ENCODE measurements at places on chromosomes 7 and 10.

GRCh38 chr10:45997557-45997956 is 25.3 kb downstream of the TIMM23 start:
- DNase-seq, result no peak

- no peak for DNase-seq
These were observed 223.7 kb upstream of the MKLN1 start for GRCh38 chr7:131103997-131104396.

GRCh38 chr10:84292502-84292901 is 35.9 kb upstream of the CCSER2 start:
- no peak for DNase-seq

DNA sequence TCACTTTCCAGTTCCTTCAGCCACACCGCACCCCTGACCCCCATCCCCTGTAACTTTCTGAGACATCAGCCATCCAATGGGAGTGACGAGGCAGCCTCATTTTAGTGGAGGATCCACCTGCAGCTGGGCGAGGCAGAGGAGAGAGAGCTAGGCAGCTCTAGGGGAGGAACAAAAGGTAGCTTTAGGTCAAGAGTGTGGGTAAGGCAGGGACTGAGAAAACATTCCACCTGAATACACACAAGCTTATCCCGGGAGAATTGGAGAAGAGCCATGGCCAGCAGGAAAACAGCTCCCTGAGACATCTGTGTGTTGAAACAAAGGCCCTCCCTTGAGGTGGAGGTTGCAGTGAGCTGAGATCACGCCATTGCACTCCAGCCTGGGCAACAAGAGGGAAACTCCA is 6.7 kb upstream of the KLRG2 start:
- DNase-seq, result no peak

- DNase-seq, result no peak
These were observed 11.1 kb upstream of the SDK1 start for GRCh38 chr7:3289996-3290395.

- DNase-seq, result no peak
These were observed 171.8 kb downstream of the MLLT10 start for GRCh38 chr10:21705828-21706176.

- DNase-seq, result no peak
These were observed 37.2 kb downstream of the PIK3AP1 start for GRCh38 chr10:96683065-96683464.

- DNase-seq, result no peak
These were observed 43.6 kb upstream of the ZNF32 start for GRCh38 chr10:43692051-43692825.

- no peak for DNase-seq
These were observed 254.8 kb downstream of the PHF14 start for GRCh38 chr7:11228515-11228914.

- DNase-seq, result no peak
These were observed 6.7 kb downstream of the DDC start for GRCh38 chr7:50558294-50559053.

GRCh38 chr10:124138883-124139348 is 45.5 kb upstream of the CHST15 start:
- DNase-seq, result no peak

DNA sequence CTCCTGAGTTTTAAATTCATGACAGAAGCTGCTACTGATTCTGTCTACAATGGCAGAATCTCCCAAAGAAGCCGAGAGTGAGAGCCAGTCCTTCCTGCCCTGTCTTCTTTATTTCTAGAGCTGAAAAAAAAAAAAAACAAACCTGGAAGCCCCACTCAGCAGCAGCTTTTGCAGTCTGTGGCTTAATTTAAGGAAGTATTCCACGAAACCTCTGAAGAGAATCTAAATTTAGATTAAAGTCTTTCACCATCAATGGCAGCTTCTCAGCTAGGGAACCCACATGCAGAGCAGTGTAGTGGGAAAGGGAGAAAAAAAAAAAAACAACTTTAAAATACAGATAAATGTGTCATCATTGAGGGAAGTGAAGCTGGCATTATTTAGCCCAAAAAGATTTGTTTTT is 23.4 kb downstream of the SMURF1 start:
- no peak for DNase-seq

DNA sequence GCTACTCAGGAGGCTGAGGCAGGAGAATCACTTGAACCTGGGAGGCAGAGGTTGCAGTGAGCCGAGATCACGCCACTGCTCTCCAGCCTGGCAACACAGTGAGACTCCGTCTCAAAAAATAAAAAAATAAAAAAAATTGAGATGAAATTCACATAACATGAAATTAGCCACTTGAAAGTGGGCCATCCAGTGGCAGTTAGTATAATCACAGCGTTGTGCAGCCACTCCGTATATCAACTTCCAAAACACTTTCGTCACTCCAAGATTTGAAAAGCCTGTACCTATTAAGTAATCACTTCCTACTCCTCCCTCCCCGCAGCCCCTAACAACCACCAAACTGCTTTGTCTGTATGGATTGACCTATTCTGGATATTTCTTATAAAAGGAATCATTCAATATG is 20.7 kb upstream of the CACUL1 start:
- no peak for DNase-seq

GRCh38 chr7:137626469-137627067 is 220.2 kb downstream of the DGKI start:
- DNase-seq, result no peak

DNA sequence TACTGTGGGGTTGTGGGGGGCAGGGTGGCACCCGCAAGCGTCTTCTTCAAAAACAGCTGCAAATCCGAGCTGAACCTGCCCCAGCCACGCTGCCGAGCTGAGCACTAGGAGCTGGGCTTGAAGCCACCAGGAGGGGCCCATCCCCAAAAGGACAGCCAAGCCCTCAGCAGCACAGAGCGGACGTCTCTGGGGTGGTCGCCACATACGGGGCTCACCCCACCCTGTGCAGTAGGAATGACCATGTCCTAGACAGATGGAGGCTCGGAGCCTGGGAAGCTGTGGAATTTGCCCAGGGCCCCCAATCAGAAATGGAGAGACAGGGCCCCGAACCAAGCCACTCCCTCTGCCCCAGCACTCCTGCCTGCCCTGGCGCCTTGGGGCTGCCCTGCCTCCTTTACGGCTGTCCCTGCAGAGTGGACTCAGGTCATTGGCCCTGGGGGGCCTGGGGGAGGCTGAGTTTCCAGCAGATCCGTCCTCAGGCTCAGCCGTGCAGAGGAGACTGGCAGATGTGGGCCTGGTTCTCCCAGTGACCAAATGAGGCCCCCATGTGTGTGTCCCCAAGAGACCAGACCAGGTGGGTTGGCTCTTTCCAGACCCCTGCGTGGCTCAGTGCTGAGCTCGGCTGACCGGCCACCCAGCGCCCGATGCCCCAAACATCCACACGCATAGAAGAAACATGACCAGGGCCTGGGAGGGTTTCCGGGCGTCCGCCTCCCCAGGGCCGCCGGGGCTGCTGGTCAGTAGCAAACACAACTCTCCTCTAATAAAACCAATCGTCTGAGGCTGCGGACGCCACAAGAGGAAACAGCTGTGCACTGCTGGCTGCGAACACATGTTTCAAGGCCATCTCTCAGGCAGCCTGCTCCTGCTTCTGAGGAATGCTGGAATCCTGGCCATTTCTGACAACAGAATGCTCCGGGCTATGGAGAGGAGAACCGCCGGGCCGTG is 54.9 kb downstream of the PDGFA start:
- DNase-seq, result no peak

- no peak for DNase-seq
These were observed 1.2 kb downstream of the ANTXRL start for GRCh38 chr10:46287846-46288477.

GRCh38 chr10:8312781-8313180 is 258.3 kb downstream of the GATA3 start:
- DNase-seq, result no peak

DNA sequence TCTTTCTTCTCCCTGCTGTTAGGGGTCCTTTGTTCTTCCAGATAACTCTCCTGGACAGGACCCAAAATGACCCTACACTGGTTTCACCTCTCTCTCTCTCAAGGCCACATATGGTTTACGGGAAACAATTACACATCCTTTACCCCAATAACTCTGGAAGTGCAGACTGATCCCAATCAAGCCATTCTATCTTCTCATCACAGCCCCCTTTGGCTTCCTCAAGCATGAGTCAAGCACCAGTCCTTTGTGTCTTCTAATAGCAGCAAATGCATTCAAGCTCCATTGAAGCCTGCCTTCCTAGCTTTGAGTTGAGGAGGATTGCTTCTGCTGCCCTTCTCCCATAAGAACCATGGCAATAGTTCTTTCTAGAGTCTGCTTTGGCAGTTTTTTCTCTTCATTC is 20.2 kb downstream of the C10orf67 start:
- no peak for DNase-seq

GRCh38 chr7:142556740-142557139 is 192.5 kb upstream of the PRSS1 start:
- DNase-seq, result no peak

- no peak for DNase-seq
These were observed 19.4 kb downstream of the GTF2IRD1 start for GRCh38 chr7:74473116-74473515.

DNA sequence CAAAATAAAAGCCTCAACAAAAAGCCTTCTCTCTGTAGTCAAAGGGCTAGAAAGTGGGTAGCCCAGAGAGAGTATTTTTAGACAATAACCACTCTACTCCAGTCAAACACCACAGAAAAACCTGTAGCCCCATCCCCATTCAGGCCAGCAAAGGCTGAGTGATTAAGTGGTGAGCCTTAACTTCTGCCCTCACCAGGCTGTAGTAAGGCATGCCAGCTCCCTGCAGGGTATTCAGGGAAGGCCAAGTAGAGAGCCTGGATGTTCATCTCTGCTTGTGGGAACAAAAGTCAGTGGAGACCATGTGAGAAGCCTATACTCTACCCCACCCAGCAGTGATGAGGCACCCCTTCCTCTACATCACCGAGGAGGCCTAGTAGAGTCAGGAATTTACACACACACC is 51.2 kb downstream of the HIF1AN start:
- DNase-seq, result no peak

DNA sequence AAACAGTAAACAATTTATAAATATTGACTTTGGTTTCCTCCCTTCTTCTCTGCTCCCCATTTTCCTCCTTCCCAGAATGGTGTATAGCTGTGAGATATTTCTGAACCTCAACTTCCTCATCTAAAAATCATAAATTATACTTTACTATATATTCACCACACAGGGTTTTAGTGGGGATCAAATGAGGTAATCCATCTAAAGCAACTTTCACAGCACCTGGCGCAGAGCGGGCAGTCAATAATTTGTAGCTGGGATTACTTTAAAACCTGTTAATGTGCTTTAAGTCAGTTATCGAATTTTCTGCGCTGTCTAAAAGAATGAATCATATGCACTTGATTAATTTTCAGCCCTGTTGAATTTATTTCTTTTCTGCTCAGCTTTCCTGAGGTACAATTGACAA is 172.7 kb downstream of the PTEN start:
- no peak for DNase-seq

GRCh38 chr10:66832781-66833422 is 92.9 kb upstream of the LRRTM3 start:
- DNase-seq, result no peak

DNA sequence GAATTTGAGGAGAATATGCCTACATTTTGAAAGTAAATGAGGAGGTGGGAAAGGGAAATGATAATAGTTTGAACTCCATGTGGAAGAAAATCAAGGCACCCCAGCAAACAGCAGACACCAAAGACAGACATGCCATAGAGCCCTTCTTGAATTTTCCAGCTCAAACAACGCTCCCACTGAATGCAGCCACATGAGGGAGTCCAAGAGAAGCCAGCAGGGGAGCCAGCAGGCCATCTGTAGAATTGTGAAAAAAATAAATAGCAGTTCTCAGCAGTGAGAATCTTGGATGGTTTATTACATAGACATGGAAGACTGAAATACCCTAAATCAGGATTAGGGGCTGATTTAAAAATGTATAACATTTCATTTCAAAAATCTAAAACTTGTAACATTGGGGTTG is 1567.3 kb upstream of the LRRTM3 start:
- DNase-seq, result no peak

GRCh38 chr10:69055241-69055640 is 32.7 kb upstream of the SRGN start:
- no peak for DNase-seq

DNA sequence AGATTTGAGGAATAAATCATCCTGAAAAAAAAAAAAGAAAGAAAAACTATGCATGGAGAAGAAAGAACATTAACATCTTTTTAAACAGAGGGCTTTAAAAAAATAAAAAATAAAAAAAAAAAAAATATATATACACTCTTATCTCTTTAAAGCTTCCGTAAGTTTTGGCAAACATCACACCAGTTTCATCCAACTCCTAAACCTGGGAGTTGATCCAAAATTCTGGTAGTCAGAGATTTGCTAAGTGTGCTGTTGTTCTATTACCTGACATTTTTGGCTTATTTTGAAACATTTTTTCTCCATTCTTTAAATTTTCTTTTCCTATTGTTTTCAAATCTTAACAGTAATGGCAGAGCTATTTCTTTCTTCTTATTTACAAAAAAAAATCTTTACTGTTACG is 273.1 kb downstream of the AGMO start:
- DNase-seq, result no peak

GRCh38 chr10:101838416-101838970 is 5.1 kb downstream of the KCNIP2 start:
- DNase-seq, result no peak

GRCh38 chr10:34449836-34450235 is 365.3 kb downstream of the PARD3 start:
- DNase-seq, result no peak

DNA sequence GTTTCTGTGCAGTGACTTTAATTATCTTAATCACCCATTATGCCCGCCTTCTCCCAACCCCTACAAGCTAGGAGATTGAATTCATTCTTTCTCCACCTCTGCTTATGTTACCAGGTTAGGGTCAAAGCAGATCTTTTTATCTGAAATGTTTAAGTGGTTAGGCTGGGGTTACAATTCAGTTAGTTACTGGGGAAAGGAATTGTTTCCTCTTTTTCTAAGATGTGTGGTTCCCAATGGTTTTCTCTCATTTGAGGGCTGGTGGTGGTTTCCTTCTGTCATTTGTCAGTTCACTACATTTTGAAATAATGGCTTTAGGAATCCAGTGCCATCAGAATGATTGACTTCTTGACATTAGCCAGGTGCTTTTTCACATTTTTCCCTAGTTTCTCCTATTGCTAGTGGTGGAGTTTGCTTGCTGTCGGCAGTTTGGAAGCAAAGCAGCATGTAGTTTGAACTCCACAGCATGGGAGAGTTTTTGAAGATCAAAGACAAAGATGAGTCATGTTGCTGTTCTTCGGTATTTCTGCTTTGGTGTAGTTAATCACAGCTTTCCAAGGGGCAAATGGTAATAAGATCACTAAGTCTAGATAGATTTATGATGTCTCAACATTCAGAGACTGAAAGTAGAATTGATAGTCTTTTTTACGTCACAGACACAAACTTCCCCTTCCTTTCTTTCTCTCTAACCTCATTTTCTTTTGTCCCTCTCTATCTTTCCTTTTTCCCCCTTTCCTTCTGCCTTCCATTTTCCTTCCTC is 168.2 kb downstream of the SND1 start:
- no peak for DNase-seq

DNA sequence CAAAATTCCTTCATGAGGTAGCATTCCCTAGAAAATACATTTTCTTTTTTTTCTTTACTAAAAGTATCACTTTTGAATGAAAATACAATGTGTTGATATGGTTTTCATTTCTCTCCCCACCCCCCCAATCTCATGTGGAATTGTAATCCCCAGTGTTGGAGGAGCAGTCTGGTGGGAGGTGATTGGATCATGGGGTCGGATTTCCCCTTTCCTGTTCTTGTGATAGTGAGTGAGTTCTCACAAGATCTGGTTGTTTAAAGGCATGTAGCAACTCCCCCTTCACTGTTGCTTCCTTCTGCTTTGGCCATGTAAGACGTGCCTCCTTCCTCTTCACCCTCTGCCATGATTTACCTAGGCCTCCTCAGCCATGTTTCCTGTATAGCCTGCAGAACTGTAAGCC is 790.3 kb upstream of the KCND2 start:
- DNase-seq, result no peak

Measured in stimulated activated naive CD4-positive, alpha-beta T cell (primary cell).